ENCODE measurements at places on chromosomes 16 and 17.

DNA sequence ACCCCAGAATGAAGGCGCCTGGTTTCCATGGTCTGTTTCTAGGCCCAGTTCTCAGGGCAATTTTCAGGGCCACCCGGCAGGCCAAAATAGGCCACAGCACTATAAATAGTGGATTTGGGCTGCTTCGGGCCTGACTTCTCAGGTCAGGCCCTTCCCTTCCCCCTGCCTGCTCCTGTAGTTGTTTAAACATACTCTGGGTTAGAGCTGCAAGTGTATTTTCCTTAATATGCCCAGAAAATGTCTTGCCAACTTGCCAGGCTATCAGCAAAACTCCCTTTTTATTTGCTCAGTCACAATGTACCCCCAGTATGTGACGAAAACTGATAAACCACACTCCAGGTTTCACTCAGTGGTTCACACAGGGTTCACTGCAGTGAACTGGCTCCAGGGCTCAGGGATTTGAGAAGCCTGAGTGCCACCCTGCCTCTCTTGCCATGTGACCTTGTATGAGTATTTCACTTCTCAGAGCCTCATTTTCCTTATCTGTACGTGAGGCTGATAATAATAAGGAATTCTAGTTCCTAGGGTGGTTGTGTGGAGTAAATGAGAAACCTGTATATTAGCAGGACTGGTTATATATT lies 76.5 kb downstream of the GPRC5B start:
- peak; percentile 23 for DNase-seq

GRCh38 chr16:54326266-54326662 lies 39.7 kb upstream of the IRX3 start:
- no peak for DNase-seq

- DNase-seq, result no peak
Measured at GRCh38 chr17:59375857-59376256, 44.4 kb downstream of the YPEL2 start.

DNA sequence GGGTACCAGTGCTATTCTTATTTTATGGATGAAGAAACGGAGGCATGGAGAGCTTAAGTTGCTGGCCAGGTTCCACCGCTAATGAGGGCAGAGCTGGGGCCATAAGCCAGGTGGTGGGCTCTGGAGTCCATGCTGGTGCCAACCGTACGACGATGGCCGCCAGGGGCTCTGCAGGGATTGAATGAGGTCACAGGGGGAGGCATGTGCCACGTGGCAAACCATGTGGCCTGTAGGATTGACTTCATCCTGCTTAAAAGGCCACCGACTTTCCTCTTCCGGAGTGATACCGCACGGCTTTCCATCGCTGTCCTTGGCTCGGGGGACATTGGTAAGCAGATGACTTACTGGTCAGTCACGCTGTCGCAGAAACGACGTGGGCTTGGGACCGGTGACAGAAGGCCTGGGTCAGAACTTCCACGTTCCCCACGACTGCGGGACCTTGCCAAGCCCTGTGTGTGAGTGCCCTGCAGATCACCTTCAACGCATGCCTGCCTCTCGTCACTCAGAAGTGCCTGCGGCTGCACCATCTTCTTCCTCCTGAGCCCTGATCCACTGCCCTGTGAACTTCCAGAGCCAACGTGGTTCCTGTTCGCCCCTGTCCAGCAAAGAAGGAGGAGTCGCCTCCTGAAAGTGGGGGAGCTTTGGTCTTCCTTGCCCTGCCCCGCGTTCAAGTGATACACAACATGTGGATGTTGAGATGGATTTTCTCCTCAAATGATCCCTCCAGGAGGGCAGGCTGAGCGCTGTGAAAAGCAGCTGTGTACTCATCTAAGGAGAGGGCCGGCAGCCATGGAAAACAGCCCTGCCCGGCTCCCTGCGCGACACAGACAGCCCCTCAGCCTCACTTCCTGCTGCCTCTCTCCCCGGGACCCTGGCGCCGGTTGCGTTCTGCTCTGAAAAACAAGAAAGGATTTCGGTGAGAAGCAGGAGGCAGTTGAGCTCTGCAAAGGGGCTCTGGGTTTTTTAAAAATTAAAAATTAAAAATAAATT lies 176.7 kb downstream of the C16orf95 start:
- no peak for DNase-seq

DNA sequence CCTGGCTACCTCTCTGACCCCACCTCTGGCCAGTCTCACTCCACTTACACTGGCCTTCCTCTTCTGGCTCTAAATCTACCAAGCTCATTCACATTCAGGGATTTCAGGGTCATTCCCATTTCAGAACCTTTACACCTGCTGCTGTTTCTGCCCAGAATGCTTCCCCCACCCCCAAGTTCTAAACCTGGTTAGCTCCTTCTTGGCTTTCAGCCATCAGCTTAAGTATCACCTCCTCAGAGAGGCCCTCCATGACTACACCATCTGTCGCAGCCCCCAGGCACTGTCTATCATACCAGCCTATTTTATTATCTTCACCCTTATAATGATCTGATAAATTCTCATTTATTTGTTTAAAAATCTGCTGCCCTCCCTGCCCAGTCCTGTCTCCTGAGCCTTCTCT lies 23.3 kb upstream of the NGFR start:
- DNase-seq, result no peak

DNA sequence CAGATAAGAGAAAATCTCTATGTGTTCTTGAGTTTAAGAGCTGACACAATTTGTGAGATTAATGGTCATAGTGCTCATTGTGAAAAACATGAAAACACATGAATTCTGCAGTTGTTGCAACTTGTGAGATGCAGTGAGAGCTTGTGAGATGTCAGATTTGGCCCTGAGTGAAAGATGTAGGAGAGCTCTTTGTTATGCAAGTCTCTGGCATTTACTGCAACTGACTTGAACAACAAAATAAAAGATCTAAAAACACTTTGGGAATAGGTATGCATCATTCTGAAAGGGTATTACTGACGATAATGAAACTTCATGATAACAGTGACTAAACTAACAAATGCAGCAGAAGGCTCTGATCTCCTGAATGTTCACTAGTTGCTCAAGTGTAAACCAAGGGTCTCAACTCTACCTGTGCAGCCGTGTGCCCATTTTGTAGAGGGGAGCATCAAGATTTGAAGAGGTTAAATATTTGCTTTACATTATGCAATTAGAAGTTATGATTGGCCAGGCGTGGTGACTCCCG lies 50.8 kb upstream of the SMIM36 start:
- DNase-seq, result no peak

- DNase-seq, result no peak
Measured at GRCh38 chr17:55314784-55315491, 50.2 kb downstream of the HLF start.

DNA sequence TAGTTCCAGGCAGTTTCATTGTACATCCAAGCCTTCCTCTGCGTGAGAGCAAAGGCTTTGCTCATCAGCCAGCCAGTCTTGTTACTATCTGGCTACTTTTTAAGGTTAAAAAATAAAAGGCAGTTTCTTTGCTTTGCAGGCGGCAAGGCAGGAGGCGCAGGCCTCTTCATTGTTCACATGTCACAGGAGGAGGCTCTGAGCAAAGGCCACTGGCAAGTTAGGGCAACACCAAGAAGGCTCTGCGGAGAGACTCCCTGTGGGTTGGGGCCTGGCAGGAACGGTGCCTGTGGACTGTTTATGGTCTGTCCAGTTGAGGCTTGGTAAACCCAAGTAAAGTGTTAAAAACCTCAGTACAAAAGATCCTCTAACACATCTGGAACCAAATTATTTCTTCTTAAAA lies 3.9 kb upstream of the NT5C start:
- DNase-seq, result no peak

GRCh38 chr17:60901806-60902205 lies 224.2 kb downstream of the BCAS3 start:
- no peak for DNase-seq

GRCh38 chr17:58304750-58305486 lies 23.7 kb downstream of the TSPOAP1 start:
- no peak for DNase-seq

GRCh38 chr17:7572338-7572587 lies 7.2 kb upstream of the CD68 start:
- DNase-seq, result peak; percentile 99

DNA sequence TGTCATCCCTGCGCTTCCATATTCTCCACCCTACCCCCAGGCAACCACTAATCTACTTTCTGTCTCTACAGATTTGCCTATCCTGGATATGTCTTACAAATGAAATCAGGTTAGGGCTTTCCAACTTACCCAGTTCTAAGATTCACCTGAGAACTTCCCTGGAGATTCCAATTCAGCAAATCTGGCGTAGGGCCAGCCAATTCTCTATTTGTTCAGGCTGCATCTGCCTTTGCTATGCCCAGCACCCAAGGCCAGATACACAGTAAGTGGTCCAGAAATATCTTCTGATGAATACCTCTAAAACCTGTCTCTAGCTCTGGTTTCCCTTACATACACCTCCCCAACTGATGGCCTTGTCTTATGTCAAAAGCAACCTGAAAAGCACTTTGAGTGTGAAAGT lies 10.4 kb upstream of the CTCF start:
- DNase-seq, result no peak

All from CD4-positive, CD25-positive, alpha-beta regulatory T cell (primary cell).